ENCODE measurements at places on chromosomes 13 and 19.

DNA sequence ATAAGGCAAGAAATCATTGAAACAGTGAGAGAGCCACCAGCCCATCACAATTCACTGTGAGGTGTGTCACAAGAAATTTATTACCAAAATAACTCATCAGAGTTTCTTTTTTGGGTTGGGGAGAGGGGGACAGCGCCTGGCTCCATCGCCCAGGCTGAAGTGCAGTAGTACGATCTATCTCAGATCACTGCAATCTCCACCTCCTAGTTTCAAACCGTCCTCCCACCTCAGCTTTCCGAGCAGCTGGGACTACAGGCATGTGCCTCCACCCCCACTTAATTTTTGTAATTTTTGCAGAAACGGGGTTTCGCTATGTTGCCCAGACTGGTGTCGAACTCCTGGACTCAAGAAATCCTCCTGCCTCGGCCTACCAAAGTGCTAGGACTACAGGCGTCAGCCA, 3.6 kb downstream of the IFNL1 start:
- DNase-seq, result no peak

GRCh38 chr19:22634450-22634827, 315 bp downstream of the ZNF492 start:
- no peak for DNase-seq

- no peak for DNase-seq
Observed at GRCh38 chr19:40322951-40323615, 25.1 kb downstream of the C19orf47 start.

- DNase-seq, result no peak
Observed at GRCh38 chr13:99269627-99270241, 11.6 kb upstream of the GPR18 start.

DNA sequence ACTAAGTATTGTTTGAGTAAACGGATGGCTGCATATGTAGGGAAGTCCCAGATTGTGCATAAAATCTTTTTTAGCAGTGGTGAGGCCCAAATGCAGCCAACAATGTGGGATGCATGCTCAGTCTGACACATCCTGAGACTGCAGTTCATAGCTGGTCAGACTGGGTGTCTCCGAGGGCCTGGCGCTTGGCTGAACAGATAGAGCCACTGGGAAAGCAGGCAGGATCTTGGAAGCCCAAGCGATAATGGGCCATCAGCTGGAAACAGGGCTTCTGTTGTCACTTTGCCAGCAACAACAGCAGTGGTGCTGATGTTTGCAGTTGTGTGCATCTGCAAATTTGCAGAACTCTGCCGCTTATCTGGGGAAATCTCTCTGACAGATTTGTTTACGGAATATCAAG, 36.1 kb downstream of the MTUS2 start:
- DNase-seq, result no peak

GRCh38 chr13:74646091-74646490, 511.9 kb upstream of the KLF12 start:
- DNase-seq, result no peak

Data from cortex of kidney (tissue), 1 donor.